ENCODE measurements at places on chromosomes 4 and X.

GRCh38 chr4:147727476-147728028 lies 4.3 kb upstream of the ARHGAP10 start:
- DNase-seq: peak; percentile 11

- DNase-seq: no peak
Measured at GRCh38 chr4:1321486-1321885, 25.5 kb upstream of the UVSSA start.

- no peak for DNase-seq
Measured at GRCh38 chr4:181693517-181693916, 549.7 kb upstream of the TENM3 start.

DNA sequence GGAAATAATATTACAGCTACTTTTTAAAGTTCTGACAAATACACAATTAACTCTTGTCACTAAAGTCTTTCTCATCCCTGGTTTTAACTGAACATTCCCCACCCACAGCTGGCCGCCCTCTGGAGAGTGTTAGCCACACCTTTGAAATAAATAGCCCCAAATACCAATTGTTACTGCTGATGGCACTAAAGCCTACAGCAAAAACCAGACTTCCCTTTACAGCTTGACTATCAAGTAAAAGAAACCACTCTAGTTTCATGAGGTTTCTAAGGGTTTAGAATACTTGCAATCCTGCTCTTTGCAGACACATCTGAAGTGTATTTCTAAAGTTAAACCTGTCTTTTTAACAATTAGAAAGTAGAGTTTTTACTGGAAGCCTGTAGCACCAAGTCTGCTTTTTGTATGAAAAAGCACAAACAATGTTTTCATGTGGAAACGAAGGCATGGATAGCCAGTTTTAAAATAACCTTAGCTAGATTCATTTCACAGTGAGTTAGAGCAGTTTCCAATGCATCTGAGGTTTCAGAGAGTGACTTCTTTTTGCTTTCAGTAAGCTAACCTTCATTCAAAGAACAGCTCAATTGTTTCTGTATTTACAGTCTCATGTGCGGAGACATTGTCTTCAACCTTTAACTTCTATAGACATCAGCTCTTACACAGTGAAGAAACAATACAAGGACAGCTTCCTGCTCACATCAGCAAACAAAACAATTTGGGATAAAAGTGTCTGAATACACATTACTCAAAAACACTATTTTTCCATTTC lies 164.8 kb upstream of the VEGFC start:
- DNase-seq: no peak

DNA sequence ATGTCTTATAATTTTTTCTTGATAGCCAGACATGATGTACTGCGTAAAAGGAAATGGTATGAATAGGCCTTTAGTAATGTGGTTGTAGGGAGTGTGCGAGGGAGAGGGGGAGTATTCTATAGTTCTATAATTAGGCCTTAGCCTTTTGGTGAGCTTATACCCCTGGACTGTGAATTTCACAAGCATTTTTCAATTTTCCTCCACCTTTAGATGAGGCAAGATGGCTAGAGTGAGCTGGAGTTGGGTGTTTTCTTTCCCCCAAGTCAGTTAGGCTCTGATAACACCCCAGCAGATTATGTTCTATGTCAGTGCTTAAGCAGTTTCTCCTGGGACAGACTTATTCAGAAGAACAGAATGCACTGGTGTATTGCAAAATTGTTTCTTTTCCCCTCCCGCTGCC lies 210.2 kb upstream of the NPY2R start:
- no peak for DNase-seq

GRCh38 chrX:14899607-14900006 lies 26.4 kb downstream of the MOSPD2 start:
- DNase-seq: peak; percentile 85

DNA sequence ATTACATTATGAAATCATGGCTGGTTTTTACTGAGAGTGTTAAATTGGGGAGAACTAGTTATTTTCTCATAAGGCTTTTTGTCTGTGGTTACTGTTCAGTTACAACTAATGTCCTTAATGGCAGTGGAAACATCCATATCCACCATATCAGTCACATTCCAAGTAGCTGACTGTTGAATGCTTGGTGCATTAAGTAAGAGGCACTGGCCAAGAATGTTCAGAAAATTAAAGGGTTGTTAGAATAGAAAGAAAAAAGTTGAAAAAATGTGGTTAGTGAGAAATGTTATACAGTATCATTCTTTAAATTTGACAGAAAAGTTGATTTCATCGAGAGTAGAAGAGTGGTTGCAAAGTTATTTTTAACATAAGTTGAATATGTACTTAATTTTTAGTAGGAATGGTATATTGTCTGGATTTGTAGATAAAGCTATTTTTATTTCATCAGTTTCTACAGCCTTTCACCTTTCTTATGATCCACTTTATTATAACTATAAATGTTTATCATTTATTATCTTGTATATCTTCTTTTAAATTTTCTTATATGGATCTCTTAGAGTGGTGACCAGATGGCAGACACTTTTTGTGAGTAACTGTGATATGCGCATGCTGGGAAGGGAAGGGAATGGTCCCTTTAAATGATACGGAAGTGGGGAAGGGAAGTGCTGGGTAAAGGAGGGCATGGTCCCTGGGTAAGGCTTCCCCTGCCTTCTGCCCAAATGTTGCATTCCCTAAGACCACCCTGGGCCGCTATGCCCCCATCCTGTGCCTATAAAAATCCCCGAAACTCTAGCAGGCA lies 2407.1 kb downstream of the ARAP2 start:
- DNase-seq: peak; percentile 67
